ENCODE measurements at places on chromosomes 11 and 22.

DNA sequence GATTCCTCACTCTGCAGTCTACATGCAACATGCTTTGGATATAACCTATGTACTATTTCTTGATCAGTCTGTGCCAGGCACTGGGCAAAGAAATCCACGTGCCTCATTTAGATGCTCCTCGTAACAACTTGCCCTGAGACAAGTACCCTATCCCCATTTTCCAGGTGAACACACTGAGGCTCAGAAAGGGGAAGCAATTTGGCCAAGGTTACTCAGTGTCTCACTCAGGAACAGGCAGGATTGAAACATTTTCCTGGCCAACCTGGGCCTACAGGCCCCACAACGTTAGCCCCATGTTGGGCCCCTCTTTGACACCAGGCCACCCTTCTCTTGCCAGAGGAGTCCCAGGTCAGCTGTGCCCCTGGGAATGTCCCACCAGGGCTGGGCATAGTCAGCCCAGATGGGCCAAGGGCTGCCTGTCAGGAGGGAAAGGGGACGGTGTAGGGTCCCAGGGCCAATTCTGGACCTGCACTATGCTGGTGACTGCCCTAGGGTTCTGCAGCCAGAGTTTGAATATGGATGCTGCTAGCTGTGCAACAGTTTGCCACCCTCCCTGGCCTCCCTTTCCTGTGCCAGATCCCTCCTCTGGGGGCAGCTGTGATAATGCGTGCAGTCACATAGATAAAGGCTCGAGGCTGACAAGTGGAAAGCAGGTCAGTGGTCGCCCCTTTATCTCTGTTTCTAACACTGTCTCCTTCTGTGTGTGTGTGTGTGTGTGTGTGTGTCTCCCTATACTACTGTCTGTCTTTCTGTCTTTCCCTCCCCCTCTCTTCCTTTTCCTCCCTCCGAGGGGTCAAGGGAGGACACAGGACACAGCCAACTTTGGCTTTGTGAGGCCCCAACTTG is 10.4 kb upstream of the EMID1 start:
- DNase-seq, result no peak

DNA sequence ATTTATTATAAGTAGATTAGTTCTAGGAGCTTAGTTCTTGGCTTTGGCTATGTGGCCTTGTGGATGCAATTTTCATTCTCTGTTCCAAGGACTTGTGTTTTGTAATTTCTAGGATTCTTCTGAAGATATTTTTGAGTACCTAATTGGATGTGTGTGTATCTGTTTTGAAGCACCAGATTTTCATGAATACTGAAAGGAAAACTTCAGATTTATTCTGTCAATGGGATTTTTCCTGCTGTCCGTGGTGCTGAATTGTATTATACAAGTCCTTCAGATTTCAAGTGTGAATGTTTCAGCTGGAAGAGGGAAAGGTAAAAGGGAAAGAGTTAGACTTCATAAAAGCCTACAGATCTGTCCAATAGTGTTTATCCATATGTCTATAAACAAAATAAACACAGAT is 18.2 kb upstream of the SYN3 start:
- DNase-seq, result no peak

- no peak for DNase-seq
These were observed 9.4 kb upstream of the SF1 start for GRCh38 chr11:64787526-64788320.

GRCh38 chr22:48888466-48889208 is 939.0 kb downstream of the BRD1 start:
- DNase-seq, result no peak

DNA sequence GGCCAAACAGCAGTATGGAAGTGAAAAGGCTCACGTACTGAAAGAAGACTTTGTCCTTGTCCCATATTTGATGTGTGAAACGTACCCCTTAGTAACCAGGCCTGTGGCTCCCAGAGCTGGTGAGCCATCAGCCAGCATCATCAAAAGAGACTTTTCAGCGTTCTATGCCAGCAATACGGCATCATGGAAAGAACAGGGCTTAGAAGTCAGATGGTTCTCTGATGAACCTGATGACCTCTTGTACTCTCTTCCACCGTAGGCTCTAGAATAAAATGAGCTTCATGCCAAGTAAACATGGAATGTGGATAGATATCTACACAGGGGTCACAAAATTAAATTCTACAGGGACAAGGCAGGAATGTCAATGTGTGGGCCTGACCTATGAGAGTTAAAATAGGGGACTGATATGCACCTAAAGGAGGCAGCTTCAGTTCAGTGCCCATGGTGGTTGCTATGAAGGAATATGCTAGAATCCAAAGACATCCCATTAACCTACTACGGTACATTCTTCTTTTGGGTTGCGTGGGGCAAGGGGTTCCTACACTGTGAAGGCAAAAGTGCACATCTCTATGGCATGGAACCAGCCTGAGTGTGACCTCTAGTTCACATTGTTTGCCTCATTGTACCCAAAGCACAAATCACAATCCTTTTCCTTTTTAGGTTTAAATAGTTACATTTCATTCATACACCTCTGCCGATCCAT is 130.6 kb downstream of the ETS1 start:
- no peak for DNase-seq

GRCh38 chr22:46251266-46251665 is 1.2 kb upstream of the CDPF1 start:
- no peak for DNase-seq

DNA sequence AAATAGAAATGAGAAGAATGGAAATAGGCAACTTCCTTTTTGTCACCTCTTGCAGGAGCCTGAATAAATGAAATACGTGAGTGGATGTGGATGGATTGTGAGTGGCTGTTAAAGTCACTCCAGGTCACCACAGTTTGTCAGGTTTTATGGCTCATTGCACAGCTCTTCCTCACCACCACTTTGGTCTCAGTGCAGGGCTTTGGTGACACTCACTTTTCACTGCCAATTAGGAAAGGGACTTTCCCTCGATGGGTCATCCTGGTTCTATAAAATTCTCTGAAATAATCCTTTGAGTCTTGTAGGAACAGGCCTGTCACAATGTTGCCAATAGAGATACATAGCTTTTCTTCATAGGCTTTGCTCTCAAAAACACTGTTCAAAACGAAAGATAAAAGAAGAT is 172.4 kb upstream of the C11orf87 start:
- no peak for DNase-seq

- DNase-seq, result no peak
These were observed 20.5 kb upstream of the TEAD1 start for GRCh38 chr11:12653729-12654128.

- no peak for DNase-seq
These were observed 12.4 kb upstream of the BRSK2 start for GRCh38 chr11:1377231-1377780.

GRCh38 chr22:19181786-19182471 is 3.4 kb upstream of the SLC25A1 start:
- DNase-seq, result no peak

GRCh38 chr22:31748490-31748889 is 1.4 kb downstream of the PRR14L start:
- DNase-seq, result no peak

DNA sequence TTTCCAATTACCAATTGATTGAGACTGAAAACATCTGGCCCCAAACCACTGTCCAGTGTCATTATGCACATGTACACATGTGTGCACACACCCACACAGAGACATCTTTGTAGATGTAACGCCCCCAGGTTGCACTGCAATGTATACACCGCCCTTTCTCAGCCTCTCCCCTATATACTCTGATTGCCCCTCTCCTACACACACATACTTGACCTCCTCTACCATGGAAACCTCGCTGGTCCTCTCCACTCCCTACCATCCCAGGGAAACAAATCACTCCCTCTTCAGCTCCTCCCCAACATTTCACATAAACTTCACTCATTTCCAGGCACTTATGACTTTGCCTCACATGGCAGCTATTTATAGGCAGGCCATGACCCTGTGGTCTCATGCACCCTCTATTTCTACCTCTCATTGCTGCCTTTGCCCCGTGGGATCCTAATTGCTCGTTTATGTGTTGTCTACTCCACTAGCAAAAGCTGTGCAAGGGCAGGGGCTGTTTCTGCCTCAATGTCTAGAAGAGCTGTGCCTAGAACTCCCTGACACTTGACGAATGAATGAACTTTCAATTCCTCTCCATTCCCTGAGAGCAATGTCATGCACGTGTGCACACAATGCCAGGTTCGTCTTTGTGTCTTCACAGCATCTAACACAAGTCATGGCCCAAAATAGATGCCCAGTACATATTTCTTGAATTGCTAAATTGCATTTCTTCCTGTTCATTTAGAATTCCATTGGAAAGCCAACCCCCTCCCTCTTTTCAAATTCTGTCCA is 10.0 kb upstream of the TMA7B start:
- DNase-seq, result no peak

DNA sequence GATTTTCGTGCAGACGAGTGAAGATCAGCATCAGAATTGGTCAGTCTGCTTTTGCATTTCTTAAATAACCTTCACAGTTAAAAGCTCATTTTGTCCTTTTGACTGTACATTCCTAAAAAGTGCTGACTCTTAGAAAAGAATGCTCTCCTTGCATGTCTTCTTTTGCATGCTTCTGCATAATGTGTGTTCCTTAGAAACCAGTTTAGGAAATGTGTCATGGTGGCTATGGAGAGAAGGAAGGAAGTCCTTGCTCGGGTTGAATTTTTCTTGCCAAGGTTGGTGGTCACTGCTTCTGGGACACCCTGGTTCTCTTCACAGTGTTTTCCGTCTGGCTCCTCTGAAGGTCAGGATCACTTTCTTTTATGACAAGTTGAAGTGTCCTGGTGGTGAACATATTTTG is 6.8 kb downstream of the AP2A2 start:
- DNase-seq, result no peak

- DNase-seq, result no peak
These were observed 3.9 kb downstream of the CBL start for GRCh38 chr11:119210050-119210449.
